Stimulated activated CD8-positive, alpha-beta memory T cell treated with anti-CD3 and anti-CD28 coated beads, Interleukin-2, amount 100 ng/mL, for 1 hour (primary cell): ENCODE measurements at places on chromosomes 16 and 17.

GRCh38 chr16:56874800-56875199 lies 9.8 kb downstream of the SLC12A3 start:
- no peak for DNase-seq

- DNase-seq, result no peak
Observed at GRCh38 chr16:67191411-67191994, 452 bp upstream of the E2F4 start.

GRCh38 chr17:73463821-73464220 lies 152.0 kb upstream of the CDC42EP4 start:
- no peak for DNase-seq

DNA sequence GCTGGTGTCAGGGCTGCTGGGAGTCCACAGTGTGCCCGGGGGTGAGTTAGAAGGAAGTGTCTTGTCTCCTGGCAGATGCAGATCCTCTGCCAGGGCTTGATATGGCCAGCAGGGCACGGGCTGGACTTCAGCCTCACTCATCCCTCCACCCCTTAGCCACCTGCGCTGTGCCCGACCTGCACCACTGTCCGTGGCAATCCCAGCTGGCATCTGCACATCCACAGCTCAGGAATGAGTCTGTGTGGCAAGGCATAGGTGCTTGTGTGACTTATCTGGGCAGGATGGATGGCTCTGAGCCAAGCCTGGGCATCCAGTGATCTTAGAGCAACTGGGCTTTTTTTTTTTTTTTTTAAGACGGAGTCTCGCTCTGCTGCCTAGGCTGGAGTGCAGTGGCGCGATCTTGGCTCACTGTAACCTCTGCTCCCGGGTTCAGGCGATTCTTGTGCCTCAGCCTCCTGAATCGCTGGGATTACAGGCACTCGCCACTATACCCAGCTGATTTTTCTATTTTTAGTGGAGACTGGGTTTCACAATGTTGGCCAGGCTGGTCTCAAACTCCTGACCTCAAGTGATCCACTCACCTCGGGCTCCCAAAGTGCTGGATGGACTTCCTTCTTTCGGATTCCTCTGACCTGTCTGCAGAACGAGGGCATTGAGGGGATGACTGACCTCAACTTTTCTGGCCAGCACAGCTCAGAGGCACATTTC lies 22.5 kb upstream of the CACNG1 start:
- no peak for DNase-seq

DNA sequence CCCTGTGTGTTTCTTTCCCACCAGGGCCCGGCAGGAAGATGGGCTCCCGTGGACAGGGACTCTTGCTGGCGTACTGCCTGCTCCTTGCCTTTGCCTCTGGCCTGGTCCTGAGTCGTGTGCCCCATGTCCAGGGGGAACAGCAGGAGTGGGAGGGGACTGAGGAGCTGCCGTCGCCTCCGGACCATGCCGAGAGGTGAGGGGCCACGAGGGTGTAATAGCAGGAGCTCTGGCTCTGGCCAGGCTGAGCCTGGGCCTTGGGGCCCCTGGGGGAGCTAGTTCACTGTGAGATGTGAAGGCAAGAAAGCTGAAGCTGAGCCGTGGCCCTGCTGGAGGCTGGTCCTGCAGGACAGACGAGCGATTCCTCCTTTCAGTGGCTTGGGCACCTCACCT lies 20.0 kb downstream of the C1QTNF1 start:
- no peak for DNase-seq

GRCh38 chr16:86497551-86498021 lies 12.7 kb upstream of the FOXF1 start:
- DNase-seq, result no peak

DNA sequence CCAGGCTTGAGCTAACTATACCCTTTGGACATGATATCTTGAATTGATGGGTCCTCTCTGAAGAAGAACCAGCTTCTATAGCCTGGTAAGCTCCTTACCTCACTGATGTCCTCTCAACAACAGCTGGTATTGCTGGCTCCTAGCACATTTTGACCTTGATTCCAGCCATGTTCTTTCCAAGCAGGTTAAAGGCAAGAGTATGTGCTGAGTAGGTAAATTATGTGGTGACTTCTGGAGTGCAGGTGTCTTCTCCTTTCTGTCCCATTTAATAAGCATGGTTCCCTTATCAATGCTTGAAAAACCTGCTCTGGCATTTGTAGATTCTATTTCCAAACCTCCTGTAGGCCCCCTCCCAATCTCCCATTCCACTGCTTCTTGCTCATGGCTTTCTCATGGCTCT lies 300.1 kb downstream of the UTP18 start:
- DNase-seq, result no peak

DNA sequence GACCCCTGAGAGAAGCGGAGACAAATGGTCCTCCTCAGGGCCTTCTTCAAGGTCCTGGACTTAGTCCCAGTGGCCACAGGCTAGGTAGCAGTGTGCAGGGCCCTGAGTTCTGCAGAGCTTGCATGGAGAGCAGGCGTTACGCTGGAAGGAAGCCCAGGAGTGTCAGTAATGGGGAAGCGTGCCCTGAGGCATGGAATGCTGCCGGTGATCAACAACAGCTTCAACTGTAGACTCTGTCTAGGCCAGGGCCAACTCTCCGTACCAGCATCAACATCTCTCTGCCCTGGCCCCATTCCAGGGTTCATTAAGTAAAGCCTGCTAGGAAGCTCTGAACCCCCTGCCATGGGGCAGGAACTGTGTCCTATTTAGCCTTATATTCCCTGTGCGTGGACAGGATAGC lies 568 bp upstream of the TNK1 start:
- DNase-seq, result no peak

DNA sequence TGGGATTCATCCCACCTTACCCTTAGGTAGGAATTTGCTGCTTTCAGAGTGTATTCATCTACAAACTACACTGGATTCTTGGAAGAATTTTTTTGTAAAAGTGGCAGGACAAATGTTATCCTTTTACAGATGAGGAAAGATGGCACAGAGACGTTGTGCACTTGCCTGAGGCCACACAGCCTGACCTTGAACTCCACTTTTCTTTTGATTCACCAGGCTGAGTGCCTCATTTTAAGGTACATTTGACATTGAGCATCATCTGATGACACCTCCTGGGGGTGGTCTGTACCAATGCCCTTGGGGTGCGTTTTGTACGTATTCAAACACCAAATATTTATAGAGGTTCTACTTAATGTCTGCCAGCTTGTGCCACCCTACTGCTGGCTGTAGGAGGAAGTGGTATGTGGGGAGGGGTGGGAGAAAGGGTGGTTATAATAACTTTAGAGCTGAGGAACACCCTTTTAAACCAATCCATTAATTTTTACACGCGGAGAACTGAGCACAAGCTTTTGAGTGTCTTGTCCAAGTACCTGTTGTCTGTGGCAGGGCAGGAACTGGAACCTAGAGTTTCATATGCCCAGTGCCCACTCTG lies 29.1 kb downstream of the HS3ST3B1 start:
- DNase-seq, result no peak

GRCh38 chr17:70076831-70077230 lies 1.8 kb downstream of the KCNJ16 start:
- DNase-seq, result no peak

DNA sequence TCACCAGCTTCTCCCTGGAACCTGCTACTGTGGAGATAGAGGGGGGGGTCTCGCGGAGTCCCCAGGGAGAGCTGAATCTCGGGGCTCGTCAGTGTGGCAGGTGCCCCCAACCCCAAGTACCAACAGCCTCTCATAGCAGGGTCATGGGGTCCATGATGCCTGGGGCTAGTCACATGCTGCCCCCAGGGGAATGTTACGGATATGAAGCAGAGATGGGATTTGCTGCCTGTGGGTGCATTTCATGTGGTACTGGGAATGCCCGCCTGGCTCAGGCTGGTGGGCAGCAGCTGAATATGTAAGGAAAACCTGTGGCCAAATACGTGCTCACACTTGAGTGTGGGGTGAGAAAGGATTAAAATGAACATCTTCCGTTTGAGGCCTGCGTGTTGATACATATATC lies 49.4 kb downstream of the MEAK7 start:
- DNase-seq, result no peak

DNA sequence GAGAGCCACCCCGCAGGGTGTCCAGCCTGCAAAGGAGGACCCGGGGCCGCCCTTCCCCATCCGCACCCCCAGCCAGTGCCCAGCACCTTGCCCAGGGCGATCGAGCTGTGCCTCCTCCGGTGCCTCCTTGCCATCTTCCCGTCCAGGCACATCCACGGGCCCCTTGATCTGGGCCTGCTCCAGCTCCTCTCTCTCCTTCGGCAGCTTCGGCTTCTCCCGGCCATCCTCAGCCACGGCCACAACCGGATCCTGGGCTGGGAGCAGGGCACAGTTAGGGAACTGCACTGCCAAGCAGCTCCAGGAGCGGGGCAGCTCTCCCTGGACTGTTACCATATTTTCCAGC lies 13.8 kb downstream of the NDUFAF8 start:
- DNase-seq, result no peak

GRCh38 chr17:17088086-17088485 lies 45.8 kb downstream of the MPRIP start:
- DNase-seq, result no peak

DNA sequence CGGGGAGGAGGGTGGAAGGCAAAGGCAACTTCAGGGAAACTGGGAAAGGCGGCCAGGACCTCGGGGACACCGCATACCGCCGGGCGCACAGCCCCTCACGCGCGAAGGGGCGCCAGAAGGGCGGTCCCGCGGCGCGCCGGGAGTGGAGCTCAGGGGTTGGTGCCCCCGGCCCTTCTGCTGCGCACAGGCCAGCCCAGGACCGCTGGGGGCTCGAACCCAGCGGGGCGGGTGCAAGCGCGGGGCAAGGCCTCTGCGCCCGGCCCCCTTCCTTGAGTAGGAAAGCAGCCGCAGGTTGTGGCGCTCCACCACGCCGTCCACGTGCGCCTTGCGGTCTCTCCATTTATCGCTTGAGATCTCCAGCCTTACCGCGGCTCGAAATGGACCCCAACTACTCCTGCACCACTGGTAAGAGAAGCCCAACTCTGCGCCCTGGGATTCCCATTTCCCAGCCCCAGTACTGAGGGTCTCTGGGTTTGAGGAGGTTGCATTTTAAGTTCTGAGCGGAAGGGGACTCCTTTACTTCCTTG lies 3.0 kb upstream of the MT1A start:
- no peak for DNase-seq

- DNase-seq, result no peak
Observed at GRCh38 chr16:83900571-83900970, 1.7 kb downstream of the MLYCD start.

- peak; percentile 54 for DNase-seq
Observed at GRCh38 chr16:84647828-84648594, at the start of gene KLHL36. Gene KLHL36 (plus strand): TSS chr16:84648511. CDS start chr16:84650868, 2,357 bp downstream.

DNA sequence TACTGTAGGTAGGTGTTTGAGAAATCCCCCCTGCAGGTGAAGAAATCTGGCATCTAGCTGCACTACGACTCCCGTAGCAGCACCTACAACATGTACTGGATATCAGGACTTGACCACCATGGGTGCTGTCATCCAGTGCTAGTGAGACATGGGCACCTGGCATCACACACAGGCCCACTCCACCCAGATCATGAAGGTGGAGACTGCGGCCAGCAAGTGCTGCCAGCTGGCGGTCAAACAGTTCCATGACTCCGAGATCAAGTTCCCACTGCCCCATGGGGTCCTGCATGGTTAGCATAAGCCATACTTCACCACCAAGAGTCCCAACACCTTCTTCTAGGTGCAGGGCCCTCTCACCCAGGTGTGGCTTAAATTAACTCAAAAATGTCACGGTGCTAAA lies 213.0 kb upstream of the C17orf78 start:
- DNase-seq, result no peak

- DNase-seq, result peak; percentile 42
Observed at GRCh38 chr17:42276359-42276608, at the start of gene STAT5B. Gene STAT5B (minus strand): TSS chr17:42276391. CDS start chr17:42232127, 44,264 bp downstream.

GRCh38 chr16:25372716-25373115 lies 115.1 kb upstream of the ZKSCAN2 start:
- no peak for DNase-seq

DNA sequence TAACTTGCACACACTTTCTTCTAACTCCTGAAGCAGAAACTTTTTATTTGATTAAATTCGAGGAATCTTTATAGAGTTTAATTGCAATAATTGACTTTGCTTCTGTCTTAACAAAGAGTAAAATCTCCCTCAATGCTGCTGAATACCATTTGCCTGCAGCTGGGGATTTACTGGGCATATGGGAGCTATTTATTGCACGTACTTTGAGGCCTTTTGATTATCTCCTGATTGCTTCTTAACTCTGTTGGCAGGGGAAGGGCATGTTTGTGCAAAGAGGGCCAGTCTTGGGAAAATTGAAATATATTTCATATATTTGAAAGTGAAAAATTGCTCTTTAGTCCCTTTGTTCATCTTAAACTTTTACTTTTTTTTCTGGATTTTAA lies 156.8 kb upstream of the CHMP6 start:
- DNase-seq, result no peak

DNA sequence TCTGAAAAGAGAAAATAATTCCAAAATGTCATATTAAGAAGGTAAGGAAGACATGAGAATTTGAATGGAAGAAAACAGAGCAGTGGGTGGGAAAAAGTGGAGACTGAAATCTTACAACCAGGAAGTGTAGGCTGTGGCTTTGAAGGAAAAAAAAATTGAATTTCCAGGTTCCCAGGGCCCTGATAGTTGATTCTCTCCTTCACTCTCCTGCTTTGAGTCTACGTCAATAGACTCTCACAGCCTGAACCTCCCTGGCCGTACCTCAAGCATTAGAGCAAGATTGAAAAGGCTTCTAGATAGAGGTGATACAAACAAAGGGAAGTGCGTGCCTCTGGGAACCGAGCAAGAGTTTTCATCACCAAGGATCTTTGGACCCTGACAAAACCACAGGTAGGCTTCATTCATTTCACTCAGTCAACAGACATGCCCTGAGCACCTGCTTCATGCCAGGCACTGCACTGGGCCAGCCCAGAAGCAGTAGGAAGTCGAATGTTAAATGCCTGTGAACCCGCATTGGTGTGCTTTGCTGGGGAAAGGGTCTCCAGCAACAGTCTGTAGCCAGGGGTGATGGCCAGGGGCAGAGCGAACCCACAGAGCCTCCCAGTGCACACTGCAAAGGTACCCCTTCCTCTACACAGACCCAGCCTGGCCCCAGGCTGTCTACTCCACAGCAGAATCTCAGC lies 163.9 kb downstream of the SLC39A11 start:
- no peak for DNase-seq

DNA sequence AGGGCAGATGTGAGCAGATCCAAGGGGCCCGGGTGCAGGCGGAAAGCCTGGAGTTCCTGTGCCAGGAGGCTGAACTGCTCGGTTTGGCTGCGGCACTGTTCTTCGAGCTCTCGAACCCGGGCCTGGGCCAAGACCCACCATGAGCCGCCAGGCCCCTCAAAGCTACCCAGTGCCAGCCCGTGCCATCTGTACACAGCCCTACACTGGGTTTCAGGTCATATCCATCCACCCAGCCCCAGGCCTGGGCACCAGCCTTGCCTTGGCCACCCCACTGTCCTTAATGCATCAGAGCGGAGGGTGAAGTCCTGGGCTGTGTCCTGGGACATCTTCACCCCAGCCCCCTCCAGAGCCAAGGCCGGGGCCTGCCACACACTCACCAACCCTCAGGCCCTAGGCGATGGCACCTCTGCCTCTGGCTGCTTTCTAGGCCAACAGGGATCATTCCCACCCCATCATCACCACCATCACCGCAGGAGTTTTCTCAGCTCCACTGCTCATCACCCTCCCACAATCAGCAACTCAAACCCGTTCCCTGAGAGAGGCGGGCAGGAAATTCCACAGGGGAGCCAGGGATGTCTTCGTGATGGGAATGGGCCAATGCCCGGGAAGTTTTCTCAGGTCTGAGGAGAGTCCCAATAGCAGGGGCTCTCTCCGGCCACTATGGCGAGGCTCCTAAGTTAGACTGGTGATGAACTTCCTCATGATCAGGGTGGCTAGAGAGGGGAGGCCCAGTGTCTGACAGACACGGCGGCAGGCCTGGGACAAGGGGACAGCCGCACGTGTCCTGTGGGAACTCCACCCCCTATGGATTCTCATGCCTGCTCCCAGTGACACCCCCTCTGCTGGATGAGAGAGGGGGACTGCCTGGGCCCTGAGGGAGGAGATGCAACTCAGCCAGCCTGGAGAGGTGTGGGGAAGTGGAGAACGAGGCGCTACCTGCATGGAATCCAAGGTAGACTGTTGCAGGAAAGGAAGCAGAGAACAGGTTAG lies 9.1 kb downstream of the TSPOAP1 start:
- no peak for DNase-seq
